AG08395 (cell line): ENCODE measurements at places on chromosomes 1 and 21.

DNA sequence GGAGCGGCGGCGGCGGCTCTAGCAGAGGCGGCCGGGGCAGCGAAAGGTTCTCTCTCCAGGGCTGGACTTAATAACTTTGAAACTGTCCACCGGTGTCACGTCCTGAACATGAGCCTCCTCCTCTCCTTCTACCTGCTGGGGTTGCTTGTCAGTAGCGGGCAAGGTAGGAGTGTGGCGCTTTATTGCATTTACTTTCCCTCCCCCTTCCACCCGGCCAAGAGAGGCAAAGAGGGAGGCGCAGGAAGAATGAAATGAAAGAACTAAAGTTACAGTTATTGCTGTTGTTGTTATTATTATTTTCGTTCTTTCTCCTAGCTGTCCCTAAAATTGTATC is 214 bp downstream of the NCAM2 start:
- no peak for DNase-seq

- DNase-seq = no peak
Measured at GRCh38 chr1:31809698-31810097, 6.1 kb downstream of the SPOCD1 start.

DNA sequence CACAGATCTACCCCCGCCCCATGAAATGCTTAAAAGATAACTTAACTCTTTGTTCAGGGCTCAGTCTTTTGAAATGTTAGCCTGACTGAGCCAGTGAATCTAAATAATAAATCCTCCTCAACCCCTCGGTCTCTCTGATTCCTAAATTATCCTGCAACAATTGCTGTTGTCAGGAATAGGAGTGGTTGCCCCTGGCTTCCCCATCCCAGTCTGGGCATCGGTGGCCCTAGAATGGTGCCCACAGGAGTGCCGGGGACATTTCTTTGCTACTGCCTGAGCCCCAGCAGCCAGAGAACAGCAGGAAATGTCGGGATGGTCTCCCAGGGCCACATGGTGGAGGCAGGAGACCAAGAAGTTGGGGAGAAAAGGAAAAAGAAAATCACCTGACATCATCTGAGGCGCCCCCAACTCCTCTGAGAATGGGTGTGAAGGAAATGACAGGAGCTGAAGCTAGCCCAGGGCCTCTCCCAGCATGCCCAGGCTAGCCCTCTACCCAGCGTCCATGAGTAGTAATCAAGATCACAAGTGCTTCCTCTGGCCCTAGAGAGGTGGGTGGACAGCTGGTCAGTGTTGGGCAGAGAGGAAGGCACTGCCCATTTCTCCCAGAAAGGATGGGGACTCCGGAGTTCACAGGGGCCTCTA is 1.6 kb downstream of the PADI4 start:
- DNase-seq = no peak

DNA sequence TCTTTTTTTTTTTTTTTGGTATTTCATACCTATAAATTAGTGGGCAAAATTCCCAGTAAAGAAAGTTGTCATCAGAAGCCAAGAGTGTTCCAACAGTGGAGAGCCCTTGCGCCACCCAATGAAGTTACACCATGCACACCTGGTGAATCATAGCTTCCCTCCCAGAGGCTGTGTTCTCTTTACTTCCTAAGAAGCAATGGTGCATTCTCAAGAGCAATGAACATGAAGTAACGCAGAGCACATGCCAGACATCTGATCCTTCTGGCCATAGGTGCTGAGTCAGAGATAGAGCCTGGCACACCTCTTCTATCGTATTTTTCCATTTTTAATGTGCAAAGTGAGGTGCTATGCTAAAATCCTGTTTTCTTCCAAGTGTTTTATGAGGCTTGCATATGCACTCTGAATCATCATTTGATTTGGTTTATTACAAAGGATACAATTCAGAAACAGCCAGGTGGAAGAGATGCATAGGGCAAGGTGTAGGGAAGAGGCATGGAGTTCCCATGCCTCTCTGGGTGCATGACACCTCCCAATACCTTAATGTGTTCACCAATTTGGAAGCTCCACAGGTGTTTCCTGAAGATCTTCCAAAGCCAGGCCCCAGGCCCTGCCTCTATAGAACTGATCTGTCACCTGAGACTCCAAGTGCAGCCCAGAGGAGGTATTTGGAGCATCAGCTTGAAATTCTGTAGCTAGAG is 408.0 kb downstream of the SIPA1L2 start:
- no peak for DNase-seq

- DNase-seq = no peak
Measured at GRCh38 chr1:6198646-6199297, 623 bp downstream of the RPL22 start.
